ENCODE measurements at places on chromosomes 5 and 9.
A peak's percentile ranks its signal among the peaks of the same experiment; 100 is the strongest.

DNA sequence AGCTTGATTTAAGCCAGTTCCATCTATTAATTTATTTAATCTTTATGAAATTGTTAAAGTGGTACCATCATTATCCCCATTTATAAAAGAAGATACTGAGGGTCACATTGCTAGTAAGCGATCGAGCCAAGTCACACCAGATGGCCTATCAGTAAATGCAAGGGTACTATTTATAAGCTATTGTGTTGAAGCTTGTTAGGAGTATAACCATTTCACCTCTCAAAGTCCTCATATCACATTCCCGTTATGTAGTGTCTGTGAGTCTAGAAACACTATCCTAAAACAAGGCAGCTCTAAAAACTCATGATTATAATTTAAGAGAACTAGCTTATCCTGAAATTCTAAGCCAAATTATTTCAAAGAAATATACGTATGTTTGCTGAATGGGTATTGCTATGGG is 1161.8 kb downstream of the EFNA5 start:
- no peak for DNase-seq

DNA sequence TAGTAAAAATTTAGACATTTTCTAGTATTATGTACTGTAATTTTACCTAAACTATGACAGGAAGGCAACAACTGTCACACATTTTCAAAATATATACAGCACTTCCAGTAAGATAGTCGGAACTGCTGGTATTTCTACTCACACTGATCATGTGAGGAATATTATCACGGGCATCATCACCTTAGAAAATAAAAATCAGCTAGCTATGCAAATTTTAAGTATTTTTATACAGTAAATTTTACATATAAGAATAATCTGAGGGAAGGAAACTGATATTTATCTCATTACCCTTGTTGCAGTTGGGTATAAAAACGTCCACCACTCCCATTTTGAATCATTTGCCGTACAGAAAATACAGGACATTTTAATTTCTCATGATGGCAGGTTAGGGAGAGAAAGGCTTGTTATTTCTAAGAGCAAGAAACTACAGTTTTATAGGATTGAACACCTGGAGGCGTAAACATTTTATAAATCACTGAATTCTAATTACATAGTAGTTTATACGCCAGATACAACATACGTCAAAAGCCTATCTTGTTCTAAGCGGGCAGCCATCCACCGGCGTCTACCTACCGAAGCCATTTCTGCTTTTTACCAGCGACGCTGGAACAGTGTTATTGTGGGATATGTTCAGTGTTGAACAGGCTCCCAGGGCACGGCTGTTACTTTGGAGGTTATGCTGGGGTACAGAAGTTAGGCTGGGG is 729 bp upstream of the TNPO1 start:
- no peak for DNase-seq

DNA sequence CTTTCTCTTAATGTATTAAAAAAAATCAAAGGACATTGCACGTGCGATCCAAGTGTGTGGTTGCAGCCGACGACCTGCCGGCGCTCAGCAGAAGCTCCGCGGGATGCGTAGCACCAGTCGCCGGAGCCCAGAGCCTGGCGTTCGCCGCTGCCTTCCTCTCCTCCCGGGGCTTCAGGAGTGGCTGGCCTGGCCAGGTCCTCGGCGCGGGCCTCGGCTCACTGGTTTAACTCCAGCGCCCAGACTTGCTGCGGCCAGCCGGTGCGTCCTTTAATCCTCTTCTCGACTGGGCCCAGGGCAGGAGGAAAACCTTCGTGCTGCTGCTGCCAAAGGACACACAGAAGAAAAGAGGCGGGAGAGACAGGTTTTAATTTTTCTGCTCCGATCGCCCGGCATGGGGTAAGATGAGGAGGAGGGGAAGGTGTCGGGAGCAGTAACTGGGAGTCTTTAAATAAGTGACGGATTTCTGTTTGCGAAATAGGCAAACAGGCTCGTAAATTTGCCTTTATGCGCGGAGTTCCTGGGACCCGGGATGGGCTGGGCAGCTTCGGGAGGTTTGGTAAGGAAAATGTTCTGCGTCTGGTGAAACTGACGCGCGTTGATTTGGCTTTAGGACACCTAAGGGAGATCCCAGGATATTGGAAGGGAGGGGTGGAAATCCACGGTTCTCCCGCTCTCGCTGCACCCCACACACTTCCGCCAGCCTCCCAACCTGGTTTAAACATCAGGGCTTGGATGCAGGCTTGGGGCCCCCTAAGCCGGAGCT is 2.3 kb downstream of the HAND1 start:
- DNase-seq: peak; percentile 81

- peak; percentile 90 for DNase-seq
Observed at GRCh38 chr5:399296-400281, 43.4 kb upstream of the EXOC3 start.

DNA sequence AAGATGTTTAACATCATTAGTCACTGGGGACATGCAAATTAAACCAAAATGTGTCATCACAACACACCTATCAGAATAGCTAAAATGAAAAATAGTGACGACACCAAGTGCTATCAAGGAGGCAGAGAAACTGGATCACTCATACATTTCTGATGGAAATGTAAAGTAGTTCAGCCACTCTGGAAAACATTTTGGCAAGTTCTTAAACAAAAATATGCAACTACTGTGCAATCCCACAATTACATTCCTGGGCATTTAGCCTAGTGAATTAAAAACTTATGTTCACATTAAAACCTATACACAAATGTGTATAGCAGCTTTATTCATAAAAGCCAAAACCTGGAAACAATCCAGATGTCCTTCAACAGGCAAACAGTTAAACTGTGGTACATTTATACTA is 53.1 kb downstream of the SVEP1 start:
- DNase-seq: no peak

DNA sequence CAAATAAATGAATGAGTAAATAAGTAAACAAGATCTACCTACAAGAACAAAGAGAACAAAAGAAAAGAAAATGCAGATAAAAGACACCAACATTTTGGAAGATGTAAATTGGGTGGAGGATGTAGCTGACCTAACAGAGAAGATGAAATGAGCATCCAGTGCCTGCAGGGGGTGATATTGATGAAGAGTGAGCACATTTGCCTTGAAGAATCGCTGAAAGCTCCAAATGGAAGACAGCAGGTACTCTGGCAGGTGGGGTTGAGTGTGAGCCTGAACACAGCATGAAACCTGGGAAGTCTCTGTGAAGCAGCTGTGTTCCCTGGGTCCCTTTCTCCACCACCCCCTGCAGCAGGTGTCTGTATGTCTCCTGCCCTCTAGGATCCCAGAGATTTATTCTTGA is 125.6 kb downstream of the NXNL2 start:
- no peak for DNase-seq

- DNase-seq: no peak
Observed at GRCh38 chr9:112774006-112774996, 23.7 kb downstream of the SNX30 start.

GRCh38 chr5:64201996-64202395 is 36.4 kb downstream of the RNF180 start:
- no peak for DNase-seq

DNA sequence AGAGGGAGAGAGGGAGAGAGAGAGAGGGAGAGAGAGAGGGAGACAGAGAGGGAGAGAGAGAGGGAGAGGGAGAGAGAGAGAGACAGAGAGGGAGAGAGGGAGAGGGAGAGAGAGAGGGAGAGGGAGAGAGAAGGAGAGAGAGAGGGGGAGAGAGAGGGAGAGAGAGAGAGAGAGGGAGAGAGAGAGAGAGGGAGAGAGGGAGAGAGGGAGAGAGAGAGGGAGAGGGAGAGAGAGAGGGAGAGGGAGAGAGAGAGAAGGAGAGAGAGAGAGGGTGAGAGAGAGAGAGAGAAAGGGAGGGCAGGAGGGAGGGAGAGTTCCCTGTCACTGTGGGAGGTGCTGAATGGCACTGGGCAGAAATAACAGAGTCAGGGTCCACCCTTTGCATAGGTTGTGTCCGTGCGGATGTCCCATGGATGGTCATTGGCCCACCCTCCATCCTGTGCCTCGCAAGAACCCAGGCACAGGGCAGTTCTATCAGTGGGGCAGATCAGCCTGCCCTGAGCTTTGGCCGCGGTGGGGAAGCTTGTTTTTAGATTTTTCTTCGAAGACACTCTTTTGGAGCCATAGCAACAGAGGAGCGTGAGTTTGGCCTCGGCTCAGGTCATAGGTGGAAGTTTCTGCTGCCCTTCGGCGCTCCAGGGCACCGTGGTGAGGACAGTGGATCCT is 30.1 kb downstream of the ADAMTSL2 start:
- DNase-seq: no peak

DNA sequence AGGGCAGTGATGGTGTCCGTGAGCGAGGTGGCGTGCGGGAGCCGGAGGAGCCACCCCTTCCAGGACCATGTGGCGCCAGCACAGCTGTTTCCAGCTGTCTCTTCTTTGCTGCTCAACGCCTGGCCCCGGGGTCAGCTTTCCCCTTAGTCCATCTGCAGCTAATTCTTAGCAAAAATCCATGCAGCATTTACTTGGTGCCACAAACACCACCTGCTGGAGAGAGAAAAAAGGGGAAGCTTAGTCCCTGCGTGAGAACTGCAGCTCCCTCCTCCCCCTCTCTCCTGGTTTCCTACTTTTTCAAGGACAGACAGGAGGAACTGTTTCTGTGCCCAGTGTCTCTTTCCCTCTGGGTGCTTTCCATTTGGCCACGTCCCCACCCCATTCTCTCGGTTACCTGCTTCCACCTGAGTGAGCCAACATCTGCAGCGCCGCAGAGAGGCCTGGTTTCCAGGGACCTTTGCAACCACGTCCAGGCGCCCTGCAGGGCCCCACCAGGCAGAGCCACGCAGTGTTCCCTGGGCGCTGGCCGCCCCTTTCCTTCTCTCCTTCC is 3.4 kb downstream of the SLC6A19 start:
- DNase-seq: no peak

DNA sequence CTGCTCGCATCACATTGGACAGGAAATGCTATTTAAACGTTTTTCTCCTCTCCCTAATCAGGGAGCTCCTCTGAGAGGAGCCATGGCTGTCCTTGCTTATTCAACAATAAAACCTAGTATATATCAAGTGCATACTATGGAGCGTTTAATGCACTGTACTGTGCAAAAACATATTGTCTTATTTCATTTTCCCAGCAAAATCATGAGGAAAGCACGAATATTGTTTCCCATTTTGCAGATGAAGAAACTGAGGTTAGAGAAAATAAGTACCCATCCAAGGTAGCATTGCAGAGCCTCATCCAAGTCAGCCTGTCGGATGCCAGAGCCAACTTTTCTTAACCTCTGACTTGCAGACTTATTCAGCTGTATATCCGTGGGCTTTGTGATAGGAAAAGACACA is 7.6 kb upstream of the EBF1 start:
- DNase-seq: no peak

DNA sequence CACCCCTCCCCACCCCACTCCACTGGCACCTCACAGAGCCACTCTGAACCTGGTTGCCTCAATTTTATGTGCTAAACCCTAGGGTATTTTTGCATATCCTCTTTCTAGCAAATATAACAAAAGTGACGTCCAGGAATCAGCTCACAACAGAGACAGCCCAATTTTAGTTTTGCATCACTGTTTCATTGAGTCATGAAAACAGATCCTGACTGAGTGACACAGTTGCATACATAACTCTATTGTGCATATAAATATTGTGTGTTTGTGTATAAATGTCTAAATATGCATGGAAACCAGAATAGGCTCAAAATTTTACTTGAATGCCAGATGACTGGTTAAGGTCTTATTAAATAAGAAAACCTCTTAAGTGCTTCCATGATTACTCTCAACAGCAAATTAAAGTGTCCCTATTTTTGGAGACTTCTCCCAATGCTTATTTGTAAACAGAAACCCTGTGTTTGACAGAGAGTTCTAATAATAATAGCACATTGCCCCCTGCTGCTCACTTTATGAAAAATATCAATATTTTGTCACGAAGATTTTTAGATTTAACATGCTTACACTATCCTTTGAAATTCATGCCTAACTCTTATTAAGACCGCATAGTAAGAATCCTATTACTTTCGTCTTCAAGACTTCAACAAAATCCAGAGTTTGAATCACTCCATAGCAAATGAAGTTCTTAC is 75.5 kb upstream of the PRRC1 start:
- DNase-seq: no peak

- peak; percentile 77 for DNase-seq
Observed at GRCh38 chr5:169637085-169637548, at the start of gene DOCK2. DOCK2 (plus strand) TSS chr5:169637275; CDS start chr5:169637327, 52 bp downstream.

GRCh38 chr5:151383011-151383410 is 35.7 kb upstream of the SLC36A2 start:
- DNase-seq: no peak

DNA sequence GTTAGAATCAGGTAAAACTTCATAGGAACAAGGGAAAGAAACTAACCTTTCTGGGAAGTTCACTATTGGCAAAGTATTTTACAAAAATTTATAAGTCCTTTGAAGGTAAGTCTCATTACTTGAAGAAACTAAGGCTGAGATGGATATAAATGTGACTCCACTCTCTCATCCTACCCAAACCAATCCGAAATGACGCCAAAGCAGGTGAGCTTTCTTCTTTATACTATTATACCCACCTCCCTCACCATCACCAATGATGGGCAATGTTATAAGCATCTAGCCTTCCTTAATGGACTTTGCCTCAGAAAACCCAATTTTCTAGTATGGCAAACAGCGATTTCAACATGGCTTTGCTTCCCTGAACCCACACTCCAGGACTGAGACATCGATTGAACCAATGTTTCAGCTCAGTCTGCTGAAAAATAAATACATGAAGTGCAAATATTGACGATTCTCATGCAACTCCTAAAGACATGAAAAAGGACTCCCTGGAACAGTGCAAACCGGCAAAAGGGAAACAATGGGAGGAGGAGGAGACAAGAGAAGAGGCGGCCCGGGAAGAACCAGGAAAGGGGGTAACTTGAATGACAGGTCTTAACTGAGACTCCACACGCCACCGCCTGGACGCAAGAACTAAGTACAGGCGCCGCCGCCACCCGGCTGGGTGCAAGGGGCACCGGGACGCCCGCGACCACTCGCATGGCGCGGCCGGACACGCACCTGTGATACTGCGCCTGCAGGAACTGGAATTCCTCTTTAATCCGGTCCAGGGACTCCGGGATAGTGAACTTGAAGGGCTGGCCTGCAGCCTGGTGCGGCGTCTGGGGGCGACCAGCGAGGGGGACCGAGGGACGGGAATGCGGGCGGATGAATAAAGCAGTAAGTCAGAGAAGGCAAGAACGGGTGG is 2.5 kb downstream of the TLE1 start:
- DNase-seq: peak; percentile 93

DNA sequence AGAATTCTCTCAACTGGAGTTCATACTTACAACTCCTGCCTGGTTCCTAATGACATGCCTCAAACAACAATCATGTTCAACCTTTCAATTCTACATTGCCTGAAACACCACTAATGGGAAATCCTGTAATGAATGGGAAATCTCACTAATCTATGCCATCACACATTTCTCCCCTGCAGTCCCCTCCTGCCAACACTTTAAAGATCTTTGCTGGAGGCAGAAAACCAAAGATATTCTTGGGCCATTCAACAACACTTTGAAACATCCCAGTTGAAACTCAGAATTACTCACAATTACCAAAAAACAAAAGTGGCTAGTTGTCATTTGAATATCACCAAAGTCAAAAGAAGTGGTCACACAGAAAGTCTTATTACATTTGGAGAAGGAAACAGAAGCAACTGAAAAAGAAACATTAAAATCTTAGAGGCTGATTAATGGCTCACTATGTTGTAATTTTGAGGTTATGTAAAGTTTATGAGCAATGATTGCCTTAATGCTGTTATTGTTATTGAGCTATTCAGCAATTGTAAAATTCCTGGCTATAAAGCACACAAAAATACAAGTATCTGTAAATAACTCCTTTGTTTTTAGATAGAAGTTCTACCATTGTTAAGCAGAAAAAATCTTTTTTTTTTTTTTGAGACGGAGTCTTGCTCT is 313.4 kb upstream of the SLC30A5 start:
- no peak for DNase-seq
